C1 segment of cervical spinal cord (tissue), 14 donors: ENCODE measurements at places on chromosomes 12 and 14.

- DNase-seq, result no peak
Observed at GRCh38 chr12:90151491-90152015, 442.9 kb upstream of the ATP2B1 start.

DNA sequence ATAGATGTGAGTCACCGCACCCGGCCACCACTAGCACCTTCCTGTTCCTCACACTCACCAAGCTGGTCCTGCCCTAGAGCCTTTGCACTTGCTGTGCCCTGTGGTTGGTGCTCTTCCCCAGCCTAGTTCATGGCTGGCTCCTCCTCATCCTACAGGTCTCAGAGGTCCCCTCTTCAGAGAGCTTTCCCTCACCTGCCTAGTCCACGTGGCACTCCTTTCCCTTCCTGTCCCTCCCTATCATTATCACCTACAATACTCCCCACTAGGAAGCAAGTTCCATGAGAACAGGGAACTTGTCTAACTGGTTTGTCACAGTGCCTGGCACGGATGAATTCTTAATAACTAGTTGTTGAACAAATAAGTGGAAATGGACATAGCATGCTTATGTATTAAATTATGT is 24.0 kb upstream of the TMED10 start:
- DNase-seq, result no peak

DNA sequence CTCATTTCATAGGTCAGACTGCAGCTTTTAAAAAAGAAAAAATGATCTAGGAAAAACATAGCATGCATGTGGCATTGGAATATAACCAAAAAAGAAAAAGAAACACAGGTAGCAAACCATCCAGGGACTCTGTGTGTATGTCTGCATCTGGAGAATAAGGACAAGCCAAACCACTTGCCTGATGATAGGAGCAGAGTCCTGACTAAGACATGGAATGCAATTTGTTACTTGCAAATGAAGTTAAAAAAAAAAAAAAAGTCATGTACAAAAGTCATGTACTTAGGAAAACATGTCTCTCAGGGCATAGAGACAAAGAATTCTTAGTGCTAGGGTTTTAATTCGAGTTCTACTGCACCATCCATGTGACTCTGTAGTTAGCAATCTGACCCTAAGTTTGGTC is 15.9 kb downstream of the TSPAN11 start:
- no peak for DNase-seq

DNA sequence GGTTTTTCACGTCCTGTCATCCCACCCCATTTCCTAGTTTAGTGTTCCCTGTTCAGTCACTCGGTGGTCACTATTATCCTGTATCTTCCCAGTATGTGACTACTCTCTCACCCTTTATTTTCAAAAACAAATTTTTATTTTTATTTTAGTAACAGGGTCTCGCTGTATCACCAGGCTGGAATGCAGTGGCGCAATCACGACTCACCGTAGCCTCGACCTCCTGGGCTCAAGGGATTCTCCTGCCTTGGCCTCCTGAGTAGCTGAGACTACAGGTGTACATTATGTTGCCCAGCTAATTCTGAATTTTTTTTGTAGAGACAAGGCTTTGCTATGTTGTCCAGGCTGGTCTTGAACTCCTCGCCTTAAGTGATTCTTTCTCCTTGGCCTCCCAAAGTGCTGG is 20.1 kb upstream of the PRICKLE1 start:
- DNase-seq, result no peak

- no peak for DNase-seq
Observed at GRCh38 chr12:71871116-71871515, 31.6 kb downstream of the TBC1D15 start.
